CD4-positive, alpha-beta memory T cell (primary cell): ENCODE measurements at places on chromosomes 2 and 18. TPM values are rescaled to one million over a fixed set of nuclear protein-coding genes. Genes with fewer than 3 reads are reported as not detected.

DNA sequence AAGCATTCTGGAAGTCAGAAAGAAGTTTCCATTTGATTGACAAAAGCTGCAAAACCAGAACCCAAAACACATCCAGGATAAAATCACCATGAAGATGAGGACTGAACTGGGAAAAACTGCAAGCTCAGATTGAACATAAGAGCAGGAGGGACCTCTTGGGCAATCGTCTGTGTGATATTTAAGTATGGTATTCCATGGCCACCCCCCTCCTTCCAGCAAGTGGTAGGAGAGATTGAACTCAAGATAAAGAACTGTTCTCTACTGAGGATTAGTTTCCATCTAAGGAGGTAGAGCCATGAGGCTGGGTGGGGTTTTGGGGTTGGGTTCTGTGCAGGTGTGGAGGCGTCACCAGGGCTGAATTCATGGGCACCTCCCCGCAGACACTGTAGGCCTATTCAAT lies 251.1 kb downstream of the NCKAP5 start:
- no peak for DNase-seq

GRCh38 chr18:5389356-5389755 lies 93.8 kb upstream of the ZBTB14 start:
- no peak for DNase-seq

DNA sequence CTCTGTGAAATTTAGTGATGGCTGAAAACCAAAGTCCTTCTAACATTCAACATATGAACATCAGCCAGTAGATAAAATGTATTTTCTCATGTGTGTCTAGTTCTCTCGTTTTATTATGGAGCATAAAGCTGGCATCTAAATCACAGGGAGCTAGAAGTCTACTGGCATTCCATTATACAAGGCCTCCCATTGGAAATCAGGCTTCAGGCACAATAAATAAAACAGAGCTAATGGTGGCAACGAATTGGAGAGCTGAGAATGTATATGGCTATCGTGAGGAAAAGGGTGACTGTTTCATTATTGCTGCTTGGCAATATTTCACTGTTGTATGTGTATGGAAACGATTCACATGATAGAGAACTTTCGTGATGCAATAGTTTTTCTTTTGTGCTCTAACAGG lies 62.4 kb downstream of the SLC5A7 start:
- no peak for DNase-seq

DNA sequence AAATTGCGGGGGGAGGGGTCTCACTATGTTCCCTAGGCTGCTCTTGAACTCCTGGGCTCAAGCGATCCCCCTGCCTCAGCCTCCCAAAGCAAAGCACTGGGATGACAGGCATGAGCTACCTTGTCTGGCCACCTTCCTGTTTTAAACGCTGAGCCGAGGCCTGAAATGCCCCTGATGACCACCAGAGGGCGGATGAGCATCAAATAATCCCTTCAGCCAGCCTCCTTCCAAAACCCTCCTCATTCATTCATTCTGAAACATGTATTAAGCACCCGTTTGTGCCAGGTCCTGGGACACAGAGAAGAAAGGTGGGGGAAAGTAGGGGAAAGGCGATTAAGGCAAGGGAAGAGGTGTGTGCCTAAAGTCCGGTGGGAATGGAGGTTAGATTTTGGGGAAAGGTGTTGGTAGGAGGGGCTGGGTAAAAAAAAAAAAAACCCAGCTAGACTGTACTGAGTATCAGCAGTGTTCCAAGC lies 30.7 kb upstream of the PTMA start:
- peak; percentile 83 for DNase-seq

- DNase-seq, result no peak
Observed at GRCh38 chr2:124874219-124874618, 849.1 kb downstream of the CNTNAP5 start.

The STARD6 gene
- total RNA-seq, result not detected

DNA sequence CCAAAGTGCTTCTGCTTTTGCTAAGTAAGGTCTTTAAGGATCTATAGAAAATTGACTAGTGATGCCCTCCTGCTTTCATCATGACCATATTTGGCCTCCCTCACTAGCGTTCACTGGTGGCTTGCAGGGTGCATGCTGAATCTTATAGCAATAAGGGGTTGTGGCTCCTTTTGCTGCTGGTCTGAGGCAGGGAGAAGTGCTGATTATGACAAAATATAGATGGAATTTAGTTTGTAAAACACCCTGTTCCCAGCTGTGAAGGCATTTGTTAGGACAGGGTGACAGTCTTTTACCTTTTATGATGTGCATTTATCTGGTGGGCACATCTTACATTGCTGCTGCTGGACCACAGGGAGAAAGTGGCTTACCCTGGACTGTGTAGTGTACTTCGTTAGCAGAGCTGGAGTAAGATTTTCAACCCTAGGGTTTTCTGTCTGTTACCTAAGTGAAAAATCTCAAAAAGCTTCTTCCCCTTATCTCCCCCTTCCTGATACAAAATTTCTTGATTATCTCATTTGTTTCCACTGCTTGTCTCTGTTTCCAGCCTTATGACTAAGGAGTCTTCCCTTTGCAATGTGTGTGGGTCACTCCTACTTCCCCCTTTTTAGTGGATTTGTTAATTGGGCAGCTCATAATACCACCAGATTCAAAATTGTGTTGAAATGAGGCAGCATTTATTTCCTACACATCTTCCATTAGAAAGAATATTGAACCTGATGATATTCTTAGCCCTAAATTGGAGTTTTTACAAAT lies 21.2 kb upstream of the RPL37A start:
- DNase-seq, result no peak

DNA sequence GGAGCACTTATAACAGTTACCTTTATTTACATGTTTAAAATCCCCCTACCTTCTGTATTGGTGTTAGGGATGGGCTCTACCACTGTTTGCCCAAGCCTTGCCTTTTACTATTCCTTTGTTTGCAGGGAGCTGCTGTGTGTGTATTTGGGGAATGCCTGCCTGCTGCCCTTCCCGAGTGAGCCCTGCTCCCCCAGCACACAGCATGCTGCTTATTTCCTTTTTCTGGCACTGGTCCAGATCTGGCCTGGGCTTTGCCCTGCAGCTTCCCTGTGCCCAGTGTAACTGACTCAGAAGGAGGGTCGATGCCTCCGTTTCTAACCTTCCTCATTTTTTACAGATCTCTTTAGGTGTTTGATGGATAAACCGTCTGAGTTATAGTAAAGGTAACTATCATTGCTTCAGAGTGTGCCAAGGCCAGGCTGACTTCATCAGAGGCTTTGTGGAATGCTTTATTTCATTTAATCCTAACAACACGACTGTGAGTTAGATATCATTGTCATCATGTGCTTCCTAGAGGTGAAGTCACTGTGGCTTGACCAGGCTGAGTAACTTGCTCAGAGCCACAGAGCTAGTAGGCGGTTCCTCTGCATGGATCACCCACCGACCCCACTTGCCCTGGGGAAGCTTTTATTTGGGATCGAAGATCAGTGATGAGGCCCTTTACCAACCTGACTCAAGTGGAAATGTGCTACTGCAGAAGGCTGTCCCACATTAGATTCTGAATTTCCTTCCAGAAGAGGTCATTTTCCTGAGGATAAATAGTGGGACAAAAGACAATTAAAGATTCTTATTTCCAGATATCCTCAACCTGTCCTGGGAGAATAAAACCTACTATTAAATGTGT lies 238.8 kb downstream of the ZNF407 start:
- DNase-seq, result no peak

- DNase-seq, result no peak
Observed at GRCh38 chr2:112880091-112880531, 30.9 kb upstream of the IL37 start.

- no peak for DNase-seq
Observed at GRCh38 chr18:59467497-59467896, 108.4 kb upstream of the LMAN1 start.

DNA sequence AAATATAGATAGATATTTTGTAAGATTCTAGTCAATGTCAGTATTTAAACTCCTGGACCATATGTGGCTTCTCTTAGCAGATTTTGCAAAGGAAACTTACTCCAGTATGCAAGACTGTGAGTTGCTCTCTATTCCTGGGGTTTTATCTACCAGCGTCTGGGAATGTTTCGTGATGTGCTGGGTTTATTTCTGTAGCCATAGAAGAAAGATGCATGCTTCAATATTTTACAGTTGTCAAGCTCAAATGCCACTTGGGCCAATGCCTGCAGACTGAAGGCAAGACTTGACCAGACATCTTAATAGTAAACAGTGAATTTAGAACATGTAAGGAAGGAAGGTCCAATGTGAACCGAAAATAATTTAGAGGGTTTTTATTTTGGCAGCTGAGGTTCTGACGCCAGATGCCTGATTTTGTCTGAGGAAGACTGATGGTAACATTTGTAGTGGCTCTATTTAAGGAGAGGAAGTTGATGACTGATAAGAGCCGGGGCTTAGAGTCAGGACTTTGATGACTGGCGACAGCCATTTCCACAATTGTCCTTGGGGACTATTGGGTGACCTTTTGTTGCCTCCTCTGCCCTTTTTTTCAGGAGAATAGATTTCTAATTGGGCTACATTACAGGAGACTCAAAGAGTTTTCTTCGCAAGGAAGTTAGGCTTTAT lies 154.3 kb downstream of the RAPGEF4 start:
- DNase-seq, result no peak
